Activated naive CD8-positive, alpha-beta T cell treated with anti-CD3 and anti-CD28 coated beads, Interleukin-2, amount 50 U/mL, for 16 hours (primary cell): ENCODE measurements at places on chromosomes 5 and 9.

- DNase-seq: no peak
These were observed 30.9 kb downstream of the CDO1 start for GRCh38 chr5:115785381-115786065.

GRCh38 chr9:134571946-134572917 is 69.4 kb upstream of the COL5A1 start:
- no peak for DNase-seq

DNA sequence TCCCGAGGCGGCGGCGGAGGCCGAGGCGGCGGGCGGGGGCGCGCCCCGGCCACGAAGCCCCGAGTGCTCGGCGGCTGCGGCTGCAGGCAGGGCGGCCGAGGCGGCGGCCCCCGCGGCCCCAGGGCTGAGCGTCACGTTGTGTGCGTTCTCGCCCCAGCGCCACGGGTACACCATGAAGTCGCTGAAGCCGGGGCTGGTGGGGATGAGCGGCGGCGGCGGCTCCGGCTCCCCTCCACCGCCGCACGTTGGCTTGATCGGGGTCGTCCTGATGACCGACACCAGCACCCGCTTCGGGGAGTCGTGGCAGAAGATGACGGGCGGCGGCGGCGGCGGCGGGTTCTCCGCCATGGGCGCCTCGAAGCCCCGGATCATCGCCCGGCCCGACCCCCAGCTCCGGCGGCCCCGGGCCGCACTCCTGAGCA is 498 bp downstream of the ZNF367 start:
- DNase-seq: no peak

GRCh38 chr5:137997726-137998213 is 35.1 kb downstream of the FAM13B start:
- DNase-seq: no peak

- no peak for DNase-seq
These were observed 7.2 kb upstream of the XPA start for GRCh38 chr9:97704345-97704677.

DNA sequence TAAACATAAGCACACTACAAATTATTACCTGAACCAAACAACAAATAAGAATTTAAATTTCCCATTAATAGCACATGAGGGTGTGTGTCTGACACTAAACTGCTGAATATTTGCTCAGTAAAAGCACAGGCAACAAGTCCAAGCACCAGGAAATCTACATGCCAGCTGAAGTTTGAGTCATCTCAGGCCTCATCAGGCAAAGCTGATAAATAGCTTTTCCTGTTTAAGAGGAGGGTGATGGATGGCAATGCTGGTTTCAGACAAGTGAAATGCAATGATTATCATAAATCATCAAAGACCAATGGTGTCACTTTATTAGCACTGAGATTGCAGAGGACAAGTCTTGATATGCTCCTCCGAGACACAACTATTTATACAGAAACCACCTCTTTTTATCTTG is 1668.0 kb upstream of the C9orf72 start:
- no peak for DNase-seq

GRCh38 chr9:36499174-36499890 is 73.4 kb upstream of the MELK start:
- no peak for DNase-seq

GRCh38 chr5:6950860-6951259 is 237.6 kb downstream of the TENT4A start:
- no peak for DNase-seq
